ENCODE measurements at places on chromosomes 2 and 18.

GRCh38 chr2:235054475-235054874 is 102.7 kb downstream of the SH3BP4 start:
- DNase-seq, result no peak

DNA sequence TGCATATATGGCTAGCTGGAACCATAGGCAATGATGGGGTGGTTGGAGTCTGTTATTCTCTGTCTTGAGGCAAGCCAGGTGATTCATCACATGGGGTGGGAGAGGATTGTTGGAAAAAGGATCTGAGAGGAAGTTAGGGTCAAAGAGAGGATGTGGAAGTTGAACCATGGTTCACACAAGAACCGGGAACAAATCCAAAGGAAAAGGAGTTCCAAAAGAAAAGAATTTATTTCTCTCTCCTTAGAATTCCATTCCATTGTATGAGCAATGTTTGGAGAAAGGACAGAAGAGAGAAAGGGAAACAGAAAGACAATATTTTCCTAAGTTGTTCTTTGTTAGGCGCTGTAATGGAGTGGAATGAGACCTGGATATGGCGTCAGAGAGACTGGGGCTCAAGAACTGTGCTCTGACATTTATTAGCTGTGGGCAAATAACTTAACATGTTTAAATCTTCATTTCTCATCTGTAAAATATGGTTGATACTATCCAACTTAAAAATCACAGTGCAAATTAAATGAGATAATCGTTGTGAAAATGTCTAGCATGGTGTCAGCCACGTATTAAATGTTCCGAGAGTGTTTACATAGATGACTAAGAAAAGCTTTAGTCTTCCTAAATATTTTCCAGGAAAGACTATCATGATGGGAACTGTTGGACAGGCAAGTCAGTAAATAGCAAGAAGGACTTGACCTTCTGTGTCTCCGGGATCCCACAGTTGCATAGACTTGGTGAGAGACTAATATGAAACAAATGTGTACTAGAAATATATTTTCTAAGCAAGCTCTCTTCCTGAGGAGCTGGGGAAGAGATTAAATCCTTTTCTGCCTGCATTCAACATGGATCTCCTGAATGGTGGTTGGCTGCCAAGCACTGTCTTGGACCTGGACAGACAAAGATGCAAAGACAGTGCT is 71.4 kb downstream of the TRIB2 start:
- no peak for DNase-seq

DNA sequence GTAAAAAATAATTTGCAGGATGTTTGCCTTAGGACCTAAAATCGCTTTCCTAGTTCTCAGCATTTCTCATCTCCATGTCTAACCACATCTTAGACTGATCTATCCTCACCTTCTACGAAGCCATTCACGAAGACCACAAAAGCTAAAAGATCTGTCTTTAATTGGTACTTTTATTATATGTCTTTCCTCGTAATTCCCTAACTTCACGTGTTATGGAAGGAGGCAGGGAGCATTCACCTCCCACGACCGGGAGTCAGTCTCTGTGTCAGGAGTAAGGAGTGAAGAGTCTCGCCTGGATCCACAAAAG is 1.6 kb downstream of the DLGAP1 start:
- DNase-seq, result no peak

DNA sequence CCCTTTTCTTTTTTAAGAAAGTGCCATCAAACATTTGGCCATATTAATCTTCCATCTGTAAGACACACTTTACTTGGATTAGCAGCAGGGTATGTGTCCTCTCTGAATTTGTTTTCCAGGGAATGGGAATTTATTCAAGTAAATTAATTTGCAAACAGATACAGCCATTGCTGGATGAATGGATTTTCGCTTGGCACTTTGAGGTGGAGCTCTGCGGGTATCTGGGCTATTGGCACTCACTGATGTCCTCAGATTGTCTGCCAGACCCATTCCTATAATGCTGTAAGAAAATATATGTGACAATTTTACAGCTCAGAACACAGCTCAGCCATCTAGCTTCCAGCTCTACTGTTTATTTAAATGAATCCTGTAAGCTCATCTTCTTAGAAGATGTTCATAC is 201.2 kb upstream of the CDH20 start:
- no peak for DNase-seq

DNA sequence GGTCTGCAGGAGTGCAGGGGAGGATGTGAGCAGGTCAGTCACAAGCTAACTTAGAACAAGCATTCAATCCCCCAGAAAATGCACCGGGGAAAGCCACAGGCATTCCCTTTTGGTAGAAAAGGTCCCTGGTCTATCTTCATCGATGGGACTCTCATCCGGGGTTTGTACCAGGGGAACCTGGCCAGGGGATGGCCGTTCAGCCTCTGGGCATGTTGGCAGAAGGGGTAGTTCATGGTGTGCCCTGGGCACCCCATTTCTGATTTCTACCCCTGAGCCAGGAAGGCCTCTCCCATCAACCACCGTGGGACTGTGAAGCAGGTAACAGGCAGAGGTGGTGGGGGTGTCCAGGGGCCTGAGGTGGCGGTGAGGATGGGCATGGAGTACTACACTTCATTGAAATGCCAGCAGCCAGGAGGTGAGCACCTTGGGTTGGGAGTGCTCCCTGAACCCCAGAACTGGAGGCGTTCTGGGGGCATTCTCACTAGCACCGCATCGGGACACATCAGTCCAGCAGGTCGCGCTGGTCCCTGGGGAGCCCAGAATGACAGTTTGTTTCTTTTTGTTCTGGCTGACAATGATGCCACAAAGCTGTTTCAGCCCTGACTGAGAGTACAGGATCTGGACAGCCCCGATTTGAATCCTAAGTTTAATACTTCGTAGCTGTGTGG is 172.3 kb downstream of the SMAD7 start:
- no peak for DNase-seq

DNA sequence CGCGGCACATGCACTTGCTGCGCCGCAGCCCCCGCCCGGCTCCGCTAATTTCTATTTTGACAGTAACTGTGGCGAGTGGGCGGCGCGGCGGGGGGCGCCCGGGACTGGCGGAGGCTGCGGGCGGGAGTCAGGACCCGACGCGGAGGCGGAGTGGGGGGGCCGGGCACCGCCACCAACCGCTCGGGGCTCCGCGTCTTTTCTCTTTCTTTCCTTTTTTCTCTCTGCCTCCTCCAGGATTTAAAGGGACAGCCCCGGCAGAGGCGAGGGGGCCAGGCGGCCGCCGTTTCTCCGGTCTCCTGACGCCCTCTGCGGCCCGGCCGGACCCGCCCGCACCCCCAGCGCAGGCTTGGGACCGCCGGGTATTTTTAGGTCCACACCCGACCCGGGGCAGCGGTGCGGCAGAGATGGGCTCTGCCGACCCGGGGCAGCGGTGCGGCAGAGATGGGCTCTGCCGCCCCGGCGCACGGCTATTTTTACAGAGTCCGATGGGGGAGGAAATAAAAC is 460 bp upstream of the ZBTB7C start:
- DNase-seq, result no peak

GRCh38 chr2:10285556-10286198 is 17.0 kb upstream of the HPCAL1 start:
- no peak for DNase-seq

DNA sequence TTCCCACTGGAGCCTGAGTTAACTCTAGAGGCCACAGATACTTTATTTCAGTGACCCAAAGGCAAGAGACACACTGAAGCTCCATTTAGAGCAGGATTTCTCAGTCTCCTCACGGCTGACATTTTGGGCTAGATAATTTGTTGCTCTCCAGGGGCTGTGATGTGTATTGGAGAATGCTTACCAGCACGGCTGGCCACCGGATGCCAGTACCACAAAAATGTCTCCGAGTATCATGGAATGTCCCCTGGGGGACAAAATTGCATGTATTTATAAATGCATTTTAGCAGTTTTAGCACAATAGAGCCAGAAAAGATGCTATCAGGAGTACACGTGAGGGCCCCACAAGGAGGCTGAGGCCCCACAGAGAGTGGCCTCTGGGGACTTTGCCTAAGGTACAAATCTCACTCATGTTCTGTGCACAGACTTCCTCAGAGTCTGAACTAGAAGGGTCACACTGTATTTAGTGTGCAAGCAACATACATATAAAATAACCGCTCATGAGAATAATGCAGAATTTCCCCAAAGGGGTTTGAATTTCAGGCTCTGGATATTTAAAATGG is 20.5 kb upstream of the DCC start:
- DNase-seq, result no peak

DNA sequence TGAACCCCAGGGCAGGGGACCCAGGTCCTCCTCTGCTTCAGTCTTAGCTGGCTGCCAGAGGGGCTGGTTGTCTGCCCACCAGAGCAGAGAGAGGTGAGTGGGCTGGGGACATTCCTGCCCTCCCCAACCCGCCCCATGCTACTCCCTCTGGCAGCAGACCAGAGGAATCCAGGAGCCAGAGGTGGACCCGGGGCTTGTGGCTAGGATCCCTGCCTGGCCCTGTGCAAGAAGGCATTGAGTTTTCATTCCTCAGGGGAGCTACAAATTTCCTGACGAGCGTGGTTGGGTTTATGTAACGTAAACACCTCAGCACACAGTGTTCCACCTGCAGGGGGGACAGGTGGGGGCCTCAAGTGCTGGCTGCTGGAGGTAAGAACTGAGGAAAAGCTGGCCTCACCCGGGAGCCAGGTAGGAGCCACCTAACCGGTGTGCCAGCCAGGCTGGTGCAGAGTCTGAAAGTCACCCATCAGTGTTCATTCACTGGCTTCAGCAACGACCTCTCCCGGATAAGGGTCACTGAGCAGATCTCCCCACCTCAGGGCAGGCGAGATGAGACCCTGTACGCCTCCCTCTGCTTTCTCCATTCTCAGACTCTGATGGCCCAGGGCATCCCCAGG is 246.8 kb downstream of the DYSF start:
- DNase-seq, result no peak

- no peak for DNase-seq
Measured at GRCh38 chr2:105553538-105554196, 154.8 kb upstream of the FHL2 start.

DNA sequence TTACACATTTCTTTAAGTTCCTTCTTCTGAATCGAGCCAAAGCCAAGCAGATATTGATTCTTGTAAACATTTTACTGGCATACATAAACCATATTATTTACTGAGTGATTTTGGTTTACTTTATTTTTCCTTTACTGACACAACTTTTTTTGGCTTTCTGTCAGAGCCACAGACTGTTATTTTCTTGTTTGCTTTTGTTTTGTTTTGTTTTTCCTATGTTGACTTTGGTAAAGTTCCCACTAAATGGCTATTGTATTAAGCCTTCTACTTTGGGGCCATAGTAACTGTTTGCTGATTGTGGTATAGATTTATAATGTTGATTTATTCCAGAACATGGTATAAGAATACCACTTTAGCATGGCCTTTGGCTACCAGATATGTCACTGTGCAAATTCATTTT is 419.4 kb downstream of the DCDC2C start:
- DNase-seq, result no peak

DNA sequence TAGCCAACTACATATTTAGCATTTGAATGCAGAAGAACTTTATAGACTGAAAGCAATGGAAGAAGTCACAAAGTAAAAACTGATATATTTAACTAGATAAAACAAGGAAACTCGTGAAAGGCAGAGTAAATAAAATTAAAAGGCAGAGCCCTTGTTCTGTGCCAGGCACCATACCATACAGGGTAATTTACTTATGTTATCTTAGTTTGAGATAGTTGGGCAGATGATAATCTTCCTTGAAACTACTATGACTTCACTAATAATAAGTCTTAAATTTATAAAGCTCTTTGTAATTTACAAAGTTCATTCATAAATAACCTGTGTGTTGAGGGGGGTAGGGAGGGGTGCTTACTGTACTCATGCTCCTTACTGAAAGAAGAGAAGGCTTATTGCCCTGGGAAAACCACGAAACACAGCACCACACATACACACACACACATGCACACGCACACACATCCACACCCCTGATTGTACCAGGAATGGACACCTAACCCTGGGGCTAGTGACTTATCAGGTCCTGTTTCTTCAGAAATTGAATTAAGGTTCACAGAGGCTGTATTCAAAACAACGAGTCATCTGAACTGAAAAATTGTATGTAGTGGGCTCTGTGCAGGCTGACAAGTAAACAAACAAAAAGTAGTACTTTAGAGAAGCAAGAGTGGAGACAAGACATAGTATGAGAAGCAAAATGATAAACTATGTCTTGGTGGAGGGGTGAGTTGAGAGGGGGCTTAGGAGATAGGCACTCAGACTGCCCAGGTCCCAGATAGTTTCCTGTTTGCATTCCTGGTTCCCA is 38.1 kb downstream of the AGFG1 start:
- DNase-seq, result no peak

GRCh38 chr2:54975175-54975574 is 75.1 kb downstream of the RTN4 start:
- DNase-seq, result no peak

GRCh38 chr2:168234407-168235085 is 12.8 kb downstream of the STK39 start:
- no peak for DNase-seq

Measured in right lung (tissue), 10 donors.